ENCODE measurements at places on chromosomes 3 and 15.

DNA sequence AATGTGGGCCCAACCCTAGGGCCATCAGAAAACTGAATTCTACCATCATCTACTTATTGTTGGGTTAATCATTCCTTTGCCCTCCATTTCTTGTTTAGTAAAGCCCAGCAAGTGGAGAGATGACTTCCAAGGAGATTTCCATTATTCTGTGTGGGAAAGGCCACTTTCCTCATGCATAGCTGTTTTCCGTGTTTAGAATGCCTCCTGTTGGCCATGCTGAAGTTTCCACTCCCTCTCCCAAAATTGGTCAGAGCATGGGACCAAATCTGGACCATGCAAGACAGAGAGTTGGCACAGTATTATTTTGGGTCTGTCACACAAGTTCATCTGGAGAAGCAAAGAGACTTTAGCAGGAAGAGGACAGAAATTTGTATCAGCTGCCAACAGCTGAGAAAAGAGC, 15.3 kb upstream of the SUSD5 start:
- DNase-seq = no peak

DNA sequence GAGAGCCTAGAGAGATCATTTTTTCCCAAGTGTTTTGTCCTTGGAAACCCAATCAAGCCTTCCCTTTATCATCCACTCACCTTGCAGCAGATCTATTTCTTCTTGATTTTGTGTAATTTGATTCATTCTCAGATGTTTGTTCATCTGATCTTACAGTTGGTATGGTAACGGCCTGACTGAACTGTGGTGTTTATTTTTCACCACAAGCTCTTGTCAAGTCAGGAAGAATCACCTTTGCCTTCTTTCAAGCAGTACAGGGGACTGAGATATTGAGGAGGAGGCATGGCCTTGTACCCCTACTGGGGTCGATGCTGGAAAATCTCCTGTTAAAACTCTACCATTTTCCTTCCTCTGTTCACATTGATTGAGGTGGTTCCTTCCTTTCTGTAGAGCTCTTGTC, 361.4 kb upstream of the CFAP20DC start:
- DNase-seq = no peak

DNA sequence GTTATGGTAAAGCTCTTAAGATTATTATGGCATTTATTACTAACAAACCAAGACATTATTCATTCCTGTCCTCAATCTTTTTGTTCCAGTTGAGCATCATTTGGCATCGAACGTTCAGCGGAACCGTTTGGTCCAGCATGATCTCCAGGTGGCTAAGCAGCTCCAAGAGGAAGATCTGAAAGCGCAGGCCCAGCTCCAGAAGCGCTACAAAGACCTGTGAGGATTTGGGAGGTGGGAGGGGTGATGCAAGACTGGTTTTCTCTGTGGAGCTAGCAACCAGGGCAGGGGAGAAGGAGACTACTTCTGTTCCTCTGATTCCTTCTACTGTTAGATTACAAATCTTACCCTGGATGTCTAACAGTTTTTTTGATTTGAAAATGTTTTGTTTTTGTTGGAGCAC, 27.6 kb upstream of the UTS2B start:
- no peak for DNase-seq

GRCh38 chr3:53588122-53588521, 93.7 kb downstream of the CACNA1D start:
- no peak for DNase-seq

DNA sequence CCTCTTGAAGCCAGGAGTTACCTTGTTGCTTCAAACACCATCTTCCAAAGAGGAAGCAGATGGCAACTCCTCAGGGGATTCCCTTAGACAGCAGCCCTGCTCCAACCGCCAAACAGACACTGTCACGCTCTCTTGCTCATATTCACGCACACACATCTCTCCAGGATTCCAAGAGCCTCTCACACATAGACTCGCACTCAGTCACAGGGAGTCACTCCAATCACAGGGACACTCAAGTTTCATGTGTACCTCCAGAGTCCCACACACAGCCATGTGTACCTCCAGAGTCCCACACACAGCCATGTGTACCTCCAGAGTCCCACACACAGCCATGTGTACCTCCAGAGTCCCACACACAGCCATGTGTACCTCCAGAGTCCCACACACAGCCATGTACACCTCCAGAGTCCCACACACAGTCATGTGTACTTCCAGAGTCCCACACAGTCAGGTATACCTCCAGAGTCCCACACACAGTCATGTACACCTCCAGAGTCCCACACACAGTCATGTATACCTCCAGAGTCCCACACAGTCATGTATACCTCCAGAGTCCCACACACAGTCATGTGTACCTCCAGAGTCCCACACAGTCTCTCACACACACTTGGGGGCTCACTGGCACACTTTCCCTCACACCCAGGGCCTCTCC, 6.1 kb downstream of the VWA5B2 start:
- DNase-seq = no peak

DNA sequence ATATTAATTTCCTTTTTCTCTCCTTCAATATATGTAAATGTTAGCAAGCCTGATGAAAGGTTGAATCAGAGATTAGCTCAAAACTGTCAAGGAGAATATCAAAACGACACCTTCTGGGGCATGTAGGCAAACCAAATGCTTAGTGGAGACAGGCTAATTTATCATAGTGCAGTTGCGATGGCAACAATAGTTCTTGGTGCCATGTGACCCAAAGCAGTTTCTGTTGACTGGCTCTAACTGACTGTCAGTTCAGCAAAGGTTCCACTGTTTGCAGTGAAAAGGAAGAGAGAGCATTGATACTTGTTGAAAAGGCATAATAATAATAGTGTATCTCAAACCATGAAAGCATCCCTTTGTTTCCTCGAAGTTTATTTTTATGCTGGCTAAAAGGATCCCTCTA, 513.9 kb downstream of the NLGN1 start:
- no peak for DNase-seq

DNA sequence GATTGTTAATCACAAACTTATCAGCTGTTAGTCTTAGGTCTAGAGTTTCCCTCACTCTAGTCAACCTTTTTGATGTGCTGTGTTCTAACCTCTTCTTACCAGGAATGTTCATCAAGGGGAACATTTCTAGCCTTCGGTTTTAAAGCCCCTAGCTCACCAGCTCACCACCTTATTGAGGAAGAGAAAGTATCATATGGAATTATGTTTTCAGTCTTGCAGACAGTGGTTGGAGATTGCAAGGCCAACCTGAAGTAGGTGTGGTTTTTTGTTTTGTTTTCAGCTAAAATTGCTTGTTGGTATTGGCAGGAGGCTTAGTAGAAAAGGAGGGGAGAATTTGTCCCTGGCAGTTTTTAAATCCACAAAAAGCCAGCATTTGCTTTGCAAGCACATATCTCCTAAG, 48.4 kb upstream of the CCDC80 start:
- no peak for DNase-seq

DNA sequence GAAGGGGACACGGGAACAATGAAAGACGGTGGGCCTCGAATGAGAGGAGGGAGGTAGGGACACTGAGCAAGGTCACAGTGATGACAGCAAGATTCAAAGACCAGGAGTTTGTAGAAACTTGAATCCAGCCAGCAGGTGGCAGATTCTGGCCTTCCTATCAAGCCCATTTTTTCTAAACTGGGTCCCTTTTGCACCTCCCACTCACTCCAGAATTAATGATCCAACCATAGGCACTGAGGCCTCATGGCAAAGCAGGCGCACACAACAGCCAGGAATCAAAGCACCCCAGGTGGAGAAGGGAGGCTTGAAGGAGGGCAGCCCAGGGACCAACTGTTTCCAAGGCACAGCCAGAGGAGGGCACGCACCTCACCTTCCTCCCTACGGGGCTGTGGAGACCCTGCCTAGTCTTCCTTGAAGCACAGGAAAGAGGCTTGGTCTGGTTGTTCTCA, 90.2 kb downstream of the ANP32A start:
- DNase-seq = no peak

DNA sequence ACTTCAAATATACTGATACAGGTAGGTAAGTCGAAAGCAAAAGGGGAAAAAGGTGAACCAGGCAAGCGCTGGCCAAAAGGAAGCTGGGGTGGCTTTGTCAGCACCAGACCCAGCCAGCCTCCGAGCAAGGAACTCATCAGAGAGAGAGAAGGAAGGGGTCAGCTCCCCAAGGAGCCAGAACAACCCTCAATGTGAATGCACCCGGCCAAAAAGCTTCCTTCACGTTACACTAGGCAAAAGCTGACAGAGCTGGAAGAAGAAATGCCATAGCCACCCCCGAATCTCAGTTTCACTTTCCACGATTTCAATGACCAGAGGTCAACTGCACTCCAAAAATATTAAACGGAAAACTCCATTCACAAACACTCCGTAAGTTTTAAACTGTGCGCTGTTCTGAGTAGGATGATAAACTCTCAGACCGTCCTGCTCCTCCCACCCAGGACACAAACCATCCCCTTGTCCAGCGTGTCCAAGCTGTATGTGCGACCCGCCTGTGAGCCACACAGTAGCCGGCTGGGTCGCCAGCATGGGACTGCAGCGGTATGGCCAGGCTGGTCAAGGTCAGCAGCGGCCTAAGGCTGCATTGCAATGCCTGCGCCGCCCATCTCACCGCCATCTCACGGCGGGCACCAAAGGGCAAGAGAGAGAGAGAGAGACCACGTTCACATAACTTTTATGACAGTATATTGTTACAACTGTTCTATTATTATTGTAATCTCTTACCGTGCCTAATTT, 29.7 kb downstream of the CYFIP1 start:
- DNase-seq = no peak

DNA sequence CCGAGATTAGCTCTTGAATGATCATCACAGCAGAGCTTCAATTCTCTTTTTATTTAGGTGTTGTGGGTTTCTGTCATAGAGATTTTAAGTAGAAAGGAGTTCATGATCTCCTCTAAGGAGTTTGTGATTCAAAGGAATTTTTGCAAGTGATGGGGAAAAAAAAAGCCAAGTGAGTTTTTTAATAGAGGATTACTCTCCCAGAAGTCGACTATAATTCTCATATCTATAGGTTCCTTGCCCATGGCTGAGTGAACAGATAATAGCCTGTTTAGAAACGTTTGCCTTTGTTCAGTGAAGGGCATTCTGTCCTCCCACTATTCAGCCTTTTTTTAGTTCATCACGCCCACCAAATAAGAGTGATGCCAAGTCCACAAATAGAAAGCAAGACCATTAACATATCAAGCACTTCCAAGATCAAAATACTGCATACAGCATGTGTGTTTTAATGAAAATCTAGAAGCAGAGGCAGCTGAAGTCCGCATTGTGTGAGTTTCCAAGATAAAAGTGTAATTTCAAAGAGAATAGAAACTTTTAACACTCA, 398.4 kb upstream of the CNTN3 start:
- no peak for DNase-seq

GRCh38 chr3:111831840-111832239, 27.2 kb upstream of the PHLDB2 start:
- no peak for DNase-seq

GRCh38 chr3:190677001-190677400, 163.1 kb downstream of the IL1RAP start:
- DNase-seq = no peak

DNA sequence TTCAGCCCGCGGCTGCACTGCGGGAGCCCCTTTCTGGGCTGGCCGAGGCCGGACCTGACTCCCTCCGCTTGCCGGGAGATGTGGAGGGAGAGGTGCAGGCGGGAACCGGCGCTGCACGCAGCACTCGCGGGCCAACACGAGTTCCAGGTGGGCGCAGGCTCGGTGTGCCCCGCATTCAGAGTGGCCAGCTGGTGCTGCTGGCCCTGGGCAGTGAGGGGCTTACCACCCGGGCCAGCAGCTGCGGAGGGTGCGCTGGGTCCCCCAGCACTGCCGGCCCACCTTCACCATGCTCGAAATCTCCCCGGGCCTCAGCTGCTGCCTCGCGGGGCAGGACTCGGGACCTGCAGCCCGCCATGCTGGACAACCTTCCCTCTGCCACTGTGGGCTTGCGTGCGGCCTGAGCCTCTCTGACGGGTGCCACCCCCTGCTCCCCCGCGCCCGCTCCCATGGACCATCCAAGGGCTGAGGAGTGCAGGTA, 733.5 kb upstream of the CCDC54 start:
- no peak for DNase-seq

- no peak for DNase-seq
These were observed 90.0 kb downstream of the ARIH1 start for GRCh38 chr15:72564091-72564490.

DNA sequence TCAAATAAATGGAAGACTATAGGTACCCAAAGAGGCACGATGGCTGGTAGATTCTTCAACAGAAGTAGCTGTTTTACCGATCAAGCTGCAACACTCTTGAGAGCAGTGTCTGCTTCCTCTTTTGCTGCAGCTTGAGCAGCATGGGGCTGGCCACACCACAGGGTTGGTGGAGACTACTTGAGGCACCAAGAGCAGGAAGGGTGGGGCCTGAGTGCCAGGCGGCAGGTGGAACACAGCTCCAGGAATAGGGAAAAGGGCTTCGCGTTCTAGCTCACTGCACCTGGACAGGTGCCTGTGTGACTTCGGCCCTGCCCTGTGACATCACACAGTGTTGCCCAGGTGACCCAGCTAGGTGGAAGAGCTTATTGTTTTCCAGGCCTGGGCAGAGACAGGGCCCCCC, at the start of gene CCDC33:
TSS of gene CCDC33 (plus strand) at position 365 of the 400 bp plus-strand sequence. CDS start 394 bp downstream, outside the sequence.
- no peak for DNase-seq

GRCh38 chr15:99603828-99604227, 38.0 kb downstream of the MEF2A start:
- DNase-seq = no peak

All from activated CD8-positive, alpha-beta memory T cell treated with anti-CD3 and anti-CD28 coated beads, Interleukin-2, amount 50 U/mL, for 48 hours (primary cell).